ENCODE measurements at places on chromosomes 5 and 9.
A peak's percentile ranks its signal among the peaks of the same experiment; 100 is the strongest.

DNA sequence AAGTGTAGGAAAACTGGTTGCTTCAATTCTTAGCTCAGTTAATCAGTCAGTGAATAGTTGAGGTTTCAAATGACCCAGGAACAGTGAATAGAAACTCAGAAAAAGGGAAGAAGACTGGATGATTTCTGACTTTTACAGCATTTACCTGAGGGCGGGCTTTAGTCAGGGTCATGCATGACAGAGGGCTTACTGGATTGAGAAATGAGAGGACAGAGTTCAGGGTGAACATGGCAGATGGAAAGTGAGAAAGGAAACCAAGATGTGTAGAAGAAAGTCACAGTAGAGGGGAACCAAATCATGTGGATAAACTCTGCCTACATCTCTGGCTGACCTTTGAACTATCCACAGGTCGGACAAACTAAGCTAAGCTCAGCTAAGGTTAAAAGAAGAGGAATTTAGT is 596.0 kb downstream of the SEMA5A start:
- no peak for DNase-seq

DNA sequence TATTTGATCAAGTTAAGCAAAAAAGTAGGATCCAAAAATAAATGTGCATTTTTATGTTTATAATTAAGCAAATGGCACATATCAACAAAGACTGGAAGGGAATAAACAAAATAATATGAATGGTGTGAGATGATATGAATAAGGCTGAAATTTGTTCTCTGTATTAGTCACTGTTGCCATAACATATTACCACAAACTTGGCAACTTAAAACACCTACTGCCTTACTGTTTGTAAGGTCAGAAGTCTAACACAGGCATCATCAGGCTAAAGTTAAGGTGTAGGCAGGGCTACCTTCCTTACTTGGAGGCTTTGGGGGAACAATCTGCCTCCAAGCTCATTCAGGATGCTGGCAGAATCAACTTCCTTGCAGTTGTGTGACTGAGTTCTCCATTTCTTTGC is 19.3 kb downstream of the PGGT1B start:
- peak; percentile 10 for DNase-seq

DNA sequence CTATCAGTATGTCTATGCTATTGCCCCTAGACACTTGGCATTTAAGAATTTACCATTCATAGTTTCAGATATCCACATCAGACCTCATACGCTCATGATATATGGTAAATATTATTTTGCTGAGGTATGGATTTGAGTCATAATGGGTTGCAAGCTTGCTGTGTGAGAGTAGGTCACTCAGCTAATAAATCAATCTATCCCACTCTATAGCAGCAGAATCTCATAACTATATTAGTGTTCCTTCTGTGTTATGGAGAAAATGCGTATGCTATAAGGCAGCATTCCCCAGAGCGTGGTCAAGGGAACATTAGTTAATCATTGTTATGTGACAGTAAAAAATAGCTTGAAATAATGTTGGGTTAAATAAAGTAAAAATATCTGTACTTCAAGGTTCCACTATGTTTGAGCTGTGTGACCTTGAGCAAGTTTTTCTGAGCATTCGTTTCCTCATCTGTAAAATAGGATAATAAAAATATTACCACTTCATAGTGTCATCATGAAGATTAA is 7.7 kb downstream of the TRIM32 start:
- no peak for DNase-seq

DNA sequence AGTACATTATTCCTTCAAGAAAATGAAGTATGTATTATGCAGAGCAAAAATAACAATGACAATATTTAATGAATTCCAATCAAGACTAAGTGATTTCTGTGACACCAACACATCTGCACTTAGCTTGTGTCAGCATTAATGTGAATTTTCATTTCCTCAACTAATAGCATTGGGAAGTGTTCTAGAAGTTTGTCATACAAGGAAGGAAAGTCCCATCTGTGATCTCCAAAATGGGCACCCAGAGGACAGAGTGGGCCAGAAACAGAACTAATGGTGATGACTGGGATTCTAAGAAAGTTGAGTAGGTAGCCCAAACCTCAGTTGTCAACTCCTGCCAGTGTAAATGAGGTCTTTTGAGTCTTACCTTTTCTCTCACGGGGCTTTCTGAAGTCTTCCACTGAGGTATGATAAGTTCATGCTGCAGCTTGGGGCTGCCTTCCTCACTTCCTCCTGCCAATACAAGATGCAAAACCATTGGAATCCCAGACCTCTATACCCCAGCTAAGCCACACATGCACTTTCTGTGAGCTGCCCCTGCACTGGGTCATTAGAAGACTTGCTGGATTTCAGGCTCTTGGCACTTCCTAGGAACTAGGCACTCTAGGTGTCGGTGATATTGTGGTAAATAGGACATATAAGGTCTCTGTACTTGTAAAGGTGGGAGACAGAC is 4.9 kb downstream of the ADAM19 start:
- DNase-seq = no peak

DNA sequence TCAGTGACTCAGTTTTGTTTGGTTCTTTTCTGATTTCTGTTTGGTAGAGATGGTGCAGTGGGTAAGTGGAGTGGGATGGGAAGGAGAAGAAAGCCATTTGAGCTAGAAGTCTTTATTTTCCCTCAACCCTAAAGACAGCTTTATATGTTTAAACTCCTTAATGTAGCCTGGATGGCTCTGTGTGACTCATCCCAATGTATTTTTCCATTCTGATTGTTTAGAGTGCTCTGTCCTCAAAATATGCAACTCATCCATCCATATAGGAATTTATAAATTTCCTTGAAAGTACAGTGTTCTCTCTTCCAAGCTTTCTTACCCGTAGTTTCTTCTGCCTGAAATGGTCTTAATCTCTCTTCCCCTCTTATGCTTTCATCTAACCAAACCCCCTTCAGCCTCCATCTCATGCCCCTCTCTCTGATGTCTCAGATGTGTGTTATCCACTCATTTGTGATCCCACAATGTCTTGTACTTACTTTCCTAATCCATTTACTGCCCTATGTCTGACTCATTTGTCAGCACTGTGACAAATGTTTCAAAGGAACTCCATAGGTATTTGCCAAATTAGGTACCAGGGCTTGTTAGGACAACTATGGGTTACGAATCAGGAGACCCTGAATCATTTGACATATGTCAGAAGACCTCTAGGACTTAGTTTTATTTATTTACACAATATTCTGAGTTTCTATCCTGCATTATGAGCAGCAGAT is 217.5 kb upstream of the SGCD start:
- no peak for DNase-seq

GRCh38 chr5:73648515-73648914 is 22.5 kb downstream of the ARHGEF28 start:
- no peak for DNase-seq

DNA sequence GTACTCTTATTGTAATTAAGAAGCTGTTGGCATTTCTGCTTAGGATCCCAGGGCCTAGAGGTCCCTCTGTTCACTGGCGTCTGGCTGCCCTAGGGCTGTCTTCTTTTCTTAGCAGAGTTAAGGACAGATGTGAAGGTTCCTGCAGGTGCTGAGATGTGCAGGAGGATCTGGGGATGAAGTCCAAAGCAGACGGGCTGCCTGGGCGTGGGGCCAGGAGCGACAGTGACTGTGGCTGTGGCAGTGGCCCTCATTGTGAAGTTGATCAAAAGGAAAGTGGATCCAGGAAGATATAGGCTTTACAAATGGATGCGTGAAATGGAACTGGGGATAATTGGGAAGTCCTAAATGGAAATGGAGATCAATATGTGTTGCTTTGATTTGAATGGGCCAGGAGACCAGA is 19.1 kb upstream of the SH3PXD2B start:
- no peak for DNase-seq

DNA sequence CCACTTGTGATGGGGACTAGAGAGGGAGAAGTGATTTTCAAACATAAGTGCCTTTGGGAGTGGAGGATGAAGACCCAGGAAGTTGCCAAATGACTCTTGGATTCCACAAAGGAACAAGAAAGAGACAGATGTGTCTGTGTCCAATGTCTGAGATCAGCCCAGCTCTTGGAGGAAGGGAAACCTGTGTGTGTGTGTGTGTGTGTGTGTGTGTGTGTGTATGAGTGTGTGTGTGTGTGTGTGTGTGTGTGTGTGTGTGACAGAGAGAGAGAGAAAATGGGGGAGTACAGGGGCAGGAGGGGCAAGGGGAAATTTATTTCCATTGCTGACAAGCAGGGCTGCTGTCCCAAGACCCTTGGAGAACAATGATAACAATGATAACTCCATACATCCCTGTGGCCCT is 72.0 kb downstream of the PSD2 start:
- DNase-seq = no peak

DNA sequence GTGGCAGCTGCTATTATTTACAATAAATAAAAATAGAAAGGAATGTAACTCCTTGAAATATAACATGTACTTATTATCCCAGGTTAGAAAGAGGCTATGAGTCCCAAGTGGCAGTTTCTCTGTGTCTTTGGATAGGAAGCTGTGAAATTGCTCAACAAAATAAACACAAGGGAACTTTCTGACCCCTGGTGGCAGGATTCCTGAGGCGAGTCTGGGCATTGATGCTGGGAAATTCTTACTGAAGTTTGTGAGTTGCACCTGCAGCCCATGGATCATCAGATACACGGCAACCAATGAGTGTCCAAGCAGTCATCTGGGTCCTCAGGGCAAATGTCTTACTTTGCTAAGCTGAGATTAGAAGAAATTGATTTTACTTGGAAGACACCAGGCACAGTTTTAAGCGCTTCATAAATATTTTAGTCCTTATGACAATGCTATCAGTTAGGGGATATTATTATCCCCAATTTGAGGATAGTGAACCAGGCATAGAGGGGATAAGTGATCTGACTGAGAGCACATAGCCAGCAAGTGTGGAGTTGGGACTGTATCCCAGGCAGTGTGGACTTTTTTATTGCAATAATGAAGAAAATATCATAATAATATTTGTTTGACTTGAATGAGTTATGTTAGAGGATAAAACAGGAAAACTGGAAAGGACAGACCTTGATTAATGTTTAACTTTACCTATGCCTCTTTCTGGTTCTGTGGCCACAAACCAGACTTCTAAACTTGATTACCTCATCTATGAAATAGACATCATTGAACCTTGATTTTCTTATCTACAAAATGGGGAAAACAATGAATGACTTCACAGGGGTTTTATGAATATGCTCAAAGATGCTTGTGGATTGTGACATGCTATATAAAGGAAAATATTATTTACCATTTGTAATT is 265.5 kb upstream of the ADAMTSL1 start:
- DNase-seq = peak; percentile 25

DNA sequence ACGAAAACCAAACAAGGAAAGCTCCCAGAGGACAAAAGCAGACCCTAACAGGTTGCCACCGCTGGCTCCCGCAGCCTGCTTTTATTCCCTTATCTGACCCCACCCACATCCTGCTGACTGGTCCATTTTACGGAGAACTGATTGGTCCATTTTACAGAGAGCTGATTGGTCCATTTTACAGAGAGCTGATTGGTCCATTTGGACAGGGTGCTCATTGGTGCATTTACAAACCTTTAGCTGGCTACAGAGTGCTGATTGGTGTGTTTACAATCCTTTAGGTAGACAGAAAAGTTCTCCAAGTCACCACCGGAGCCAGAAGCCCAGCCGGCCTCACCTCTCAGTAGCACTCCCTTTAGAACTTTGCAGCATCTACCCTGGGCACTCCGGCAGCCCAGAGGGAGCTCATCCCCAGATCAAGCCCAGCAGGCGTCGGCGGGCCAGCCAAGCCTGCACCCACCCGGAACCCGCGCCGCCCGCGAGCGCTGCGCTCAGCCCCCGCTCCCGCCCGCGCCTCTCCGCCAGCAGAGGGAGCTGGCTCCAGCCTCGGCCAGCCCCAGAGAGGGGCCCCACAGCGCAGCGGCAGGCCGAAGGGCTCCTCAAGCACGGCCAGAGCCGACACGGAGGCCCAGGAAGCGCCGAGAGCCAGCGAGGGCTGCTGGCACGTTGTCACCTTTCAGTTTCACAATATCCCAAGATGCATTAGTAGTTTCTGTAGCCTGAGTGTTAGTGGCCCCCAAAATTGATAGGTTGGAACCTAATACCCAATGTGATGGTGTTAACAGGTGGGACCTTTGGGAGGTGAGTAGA is 35.3 kb upstream of the CLPTM1L start:
- DNase-seq = no peak

- DNase-seq = no peak
Measured at GRCh38 chr5:172626031-172626581, 15.0 kb upstream of the NEURL1B start.

DNA sequence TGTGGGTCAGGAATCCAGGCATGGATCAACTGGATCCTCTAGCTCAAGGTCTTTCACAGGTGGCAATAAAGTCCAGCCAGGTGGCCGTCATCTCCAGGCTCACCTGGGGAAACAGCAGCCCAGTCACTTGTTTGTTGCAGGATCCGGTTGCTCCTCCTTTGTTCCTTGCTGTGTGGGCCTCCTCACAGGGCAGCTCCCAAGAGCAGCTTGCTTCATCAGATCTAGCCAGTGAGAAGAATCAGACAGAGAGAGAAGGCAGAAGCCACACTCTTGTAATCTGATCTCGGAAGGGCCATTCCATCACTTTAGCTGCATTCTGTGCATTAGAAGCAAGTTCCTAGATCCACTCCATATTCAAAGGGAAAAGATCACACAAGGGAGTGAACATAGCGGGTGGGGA is 3.2 kb upstream of the HSD17B3 start:
- DNase-seq = no peak

- DNase-seq = no peak
Measured at GRCh38 chr5:34001241-34001841, 6.5 kb downstream of the AMACR start.

- DNase-seq = no peak
Measured at GRCh38 chr5:135543485-135544304, 7.9 kb upstream of the NEUROG1 start.

GRCh38 chr9:694403-695154 is 146.9 kb upstream of the DMRT1 start:
- DNase-seq = peak; percentile 94

DNA sequence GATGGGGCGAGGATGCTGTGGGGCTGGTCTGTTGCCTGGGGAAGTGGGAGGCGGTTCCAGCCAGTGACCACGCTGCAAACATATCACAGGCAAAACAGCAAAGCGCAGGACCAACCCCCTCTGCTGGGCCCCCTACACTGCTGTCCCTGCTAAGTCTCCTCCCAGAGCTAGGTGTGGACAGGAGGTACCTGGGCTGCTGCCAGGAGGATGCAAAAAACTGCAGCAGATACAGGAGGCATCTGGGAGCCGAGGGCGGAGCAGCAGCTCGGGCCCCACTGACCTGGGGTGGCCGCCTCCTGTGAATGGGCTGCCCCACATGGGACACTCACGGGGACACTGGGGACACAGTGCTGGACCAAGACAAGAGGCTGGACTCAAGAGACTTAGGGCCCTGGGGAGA is 48.0 kb upstream of the PHYKPL start:
- no peak for DNase-seq

DNA sequence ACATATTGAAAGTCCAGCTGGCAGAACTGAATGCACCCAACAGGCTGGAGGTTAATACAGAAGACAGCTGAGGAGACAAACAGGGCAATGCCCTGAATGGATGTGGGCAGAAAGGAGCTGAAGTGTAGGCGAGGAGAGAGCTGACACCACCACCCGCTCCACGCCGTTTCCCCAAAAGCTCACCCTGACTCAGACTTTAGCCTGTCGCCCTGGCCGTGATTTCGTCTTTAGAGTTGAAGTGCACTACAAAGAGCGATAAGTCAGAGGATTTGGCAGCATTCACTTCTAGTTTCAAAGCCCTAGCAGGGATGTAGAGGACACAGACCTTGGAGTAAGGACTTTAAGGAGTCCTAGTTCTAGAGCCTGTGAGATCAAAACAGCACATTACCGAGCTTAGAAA is 2.2 kb upstream of the ERAP1 start:
- no peak for DNase-seq
